ENCODE measurements at places on chromosomes 5 and 9.
A peak's percentile ranks its signal among the peaks of the same experiment; 100 is the strongest.

DNA sequence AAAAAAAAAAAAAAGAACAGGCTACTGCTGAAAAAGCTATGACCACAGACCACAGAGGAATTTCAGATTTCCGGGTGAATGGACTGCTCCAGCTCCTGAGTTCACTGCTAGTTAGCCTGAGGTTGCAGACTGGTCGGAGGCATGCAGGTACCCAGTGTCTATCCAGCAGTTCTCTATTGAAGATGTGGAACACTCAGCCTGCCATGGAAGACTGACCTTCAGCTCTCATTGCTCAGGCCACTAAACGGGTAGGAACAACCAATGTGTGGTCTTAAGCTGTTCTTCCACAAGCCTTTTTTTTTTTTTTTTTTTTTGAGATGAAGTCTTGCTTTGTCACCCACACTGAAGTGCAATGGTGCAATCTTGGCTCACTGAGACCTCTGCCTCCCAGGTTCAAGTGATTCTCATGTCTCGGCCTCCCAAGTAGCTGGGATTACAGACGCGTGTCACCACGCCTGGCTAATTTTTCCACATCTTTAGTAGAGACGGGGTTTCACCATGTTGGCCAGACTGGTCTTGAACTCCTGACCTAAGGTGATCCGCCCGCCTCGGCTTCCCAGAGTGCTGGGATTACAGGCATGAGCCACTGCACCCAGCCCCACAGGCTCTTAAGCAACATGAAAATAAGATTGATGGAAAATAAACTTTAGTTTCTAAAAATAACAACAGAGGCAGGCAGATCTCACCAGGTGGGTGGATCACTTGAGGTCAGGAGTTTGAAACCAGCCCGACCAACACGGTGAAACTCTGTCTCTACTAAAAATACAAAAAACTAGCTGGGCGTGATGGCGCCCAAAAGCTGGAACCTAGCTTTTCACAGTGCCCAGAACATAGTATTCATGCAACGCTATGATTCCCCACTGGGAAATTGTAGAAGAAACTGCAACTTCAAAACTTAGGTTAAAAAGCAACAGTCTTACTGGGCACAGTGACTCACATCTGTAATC, 20.0 kb upstream of the NPM1 start:
- peak; percentile 44 for DNase-seq

DNA sequence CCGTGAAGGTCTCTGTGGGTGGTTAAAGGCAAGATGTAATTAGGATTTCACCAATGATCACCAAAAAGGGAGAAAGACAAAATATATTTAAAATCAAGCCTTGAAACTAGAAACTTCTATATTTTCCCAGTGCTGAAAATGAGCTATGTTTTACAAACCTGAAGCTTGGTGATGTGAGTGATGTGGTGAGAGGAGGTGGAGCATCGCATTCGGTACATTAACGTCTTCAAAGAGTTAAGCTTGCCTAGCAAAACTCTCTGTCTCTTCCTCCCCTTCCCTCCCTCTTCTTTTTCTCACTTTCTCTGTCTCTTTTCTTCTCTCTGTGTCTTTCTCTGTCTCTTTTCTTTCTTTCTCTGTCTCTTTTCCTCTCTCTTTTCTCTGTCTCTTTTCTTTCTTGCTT, 347.3 kb upstream of the IRX2 start:
- DNase-seq: no peak

DNA sequence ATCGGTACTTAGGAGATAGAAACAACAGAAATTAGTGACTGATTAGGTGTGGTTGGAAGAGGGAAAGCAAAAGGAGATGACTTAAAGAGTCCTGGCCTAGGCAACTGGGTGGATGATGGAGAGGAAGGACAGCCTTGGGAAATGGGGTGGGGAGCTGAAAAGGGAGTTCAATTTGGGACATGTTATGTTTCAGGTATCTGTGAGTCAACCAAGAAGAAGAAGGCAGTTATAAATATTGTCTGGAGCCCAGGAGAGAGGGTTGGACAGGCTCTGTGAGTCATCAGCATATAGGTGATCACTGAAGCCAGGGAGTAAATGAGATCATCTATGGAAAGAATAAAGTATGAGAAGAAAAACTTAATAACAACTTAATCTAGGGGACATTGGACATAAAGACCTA, 357.7 kb downstream of the NPR3 start:
- no peak for DNase-seq

- DNase-seq: peak; percentile 66
Observed at GRCh38 chr9:69771775-69772418, 12.1 kb upstream of the PTAR1 start.

- peak; percentile 92 for DNase-seq
Observed at GRCh38 chr9:130860458-130861316, 25.6 kb downstream of the ABL1 start.

DNA sequence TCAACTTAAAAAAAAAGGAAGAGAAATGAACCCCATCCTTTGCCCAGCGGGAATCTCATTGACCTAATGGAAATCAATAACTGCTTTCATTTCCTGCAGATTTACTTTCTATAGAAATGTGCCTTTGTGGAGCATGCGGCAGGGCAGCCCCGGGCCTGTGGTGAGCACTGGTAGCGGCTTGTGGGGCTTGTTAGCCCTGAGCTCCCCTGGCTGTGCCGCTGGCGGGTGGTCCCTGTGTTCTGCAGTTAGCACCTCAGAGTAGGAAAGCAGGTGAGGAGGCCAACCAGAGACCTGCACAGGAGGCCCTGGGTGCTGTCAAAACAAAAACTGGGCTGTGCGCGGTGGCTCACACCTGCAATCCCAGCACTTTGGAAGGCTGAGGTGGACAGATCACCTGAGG, 76.8 kb upstream of the CDK20 start:
- no peak for DNase-seq

GRCh38 chr9:125747053-125747764, at the start of gene PBX3:
TSS of gene PBX3 (plus strand) at chr9:125747373.
- DNase-seq: no peak

- DNase-seq: no peak
Observed at GRCh38 chr5:93257616-93258015, 323.4 kb downstream of the NR2F1-AS1 start.

GRCh38 chr5:30781643-30782042, 411.8 kb upstream of the CDH6 start:
- DNase-seq: no peak

GRCh38 chr9:76905791-76906646, at the start of gene PRUNE2:
TSS of gene PRUNE2 (minus strand) at chr9:76906114. CDS start at chr9:76905963, 151 bp downstream.
- DNase-seq: peak; percentile 4

DNA sequence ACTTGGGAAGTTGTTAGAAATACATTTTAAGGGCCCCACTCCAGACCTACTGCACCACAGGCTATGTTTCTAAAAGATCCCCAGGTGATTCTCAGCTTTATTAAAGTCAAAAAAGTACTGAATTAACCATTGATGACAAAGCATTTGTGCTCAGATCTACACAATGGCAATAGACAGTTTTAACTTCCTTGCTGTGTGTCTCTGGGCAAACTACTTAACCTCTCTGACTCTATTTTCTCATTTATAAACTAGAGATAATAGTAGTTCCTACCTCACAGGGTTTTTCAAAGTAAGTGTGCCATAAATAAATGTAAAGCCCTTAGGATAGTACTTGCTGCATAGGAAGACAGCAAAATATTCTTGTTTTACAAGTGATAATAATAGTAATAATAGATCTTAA, 66.3 kb downstream of the LIX1 start:
- no peak for DNase-seq

DNA sequence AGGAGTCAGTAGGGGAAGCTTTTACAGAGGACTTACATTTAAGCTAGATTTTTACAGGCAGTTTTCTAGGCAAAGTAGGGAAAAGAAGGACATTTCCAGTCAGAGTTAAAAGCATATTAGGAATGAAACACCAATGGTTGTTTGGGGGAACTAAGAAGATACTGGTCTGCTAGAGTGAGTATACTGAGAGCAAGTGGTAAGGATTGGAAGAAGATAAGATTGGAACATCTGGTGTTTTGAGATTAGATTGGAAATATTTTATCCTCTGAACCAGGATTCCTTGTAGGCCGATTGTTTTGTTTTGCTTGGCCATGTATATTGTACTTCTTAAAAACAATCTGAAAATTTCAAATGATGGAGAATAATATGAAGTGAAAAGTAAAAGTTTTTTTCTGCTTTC, 7.7 kb downstream of the FBXO38 start:
- no peak for DNase-seq

DNA sequence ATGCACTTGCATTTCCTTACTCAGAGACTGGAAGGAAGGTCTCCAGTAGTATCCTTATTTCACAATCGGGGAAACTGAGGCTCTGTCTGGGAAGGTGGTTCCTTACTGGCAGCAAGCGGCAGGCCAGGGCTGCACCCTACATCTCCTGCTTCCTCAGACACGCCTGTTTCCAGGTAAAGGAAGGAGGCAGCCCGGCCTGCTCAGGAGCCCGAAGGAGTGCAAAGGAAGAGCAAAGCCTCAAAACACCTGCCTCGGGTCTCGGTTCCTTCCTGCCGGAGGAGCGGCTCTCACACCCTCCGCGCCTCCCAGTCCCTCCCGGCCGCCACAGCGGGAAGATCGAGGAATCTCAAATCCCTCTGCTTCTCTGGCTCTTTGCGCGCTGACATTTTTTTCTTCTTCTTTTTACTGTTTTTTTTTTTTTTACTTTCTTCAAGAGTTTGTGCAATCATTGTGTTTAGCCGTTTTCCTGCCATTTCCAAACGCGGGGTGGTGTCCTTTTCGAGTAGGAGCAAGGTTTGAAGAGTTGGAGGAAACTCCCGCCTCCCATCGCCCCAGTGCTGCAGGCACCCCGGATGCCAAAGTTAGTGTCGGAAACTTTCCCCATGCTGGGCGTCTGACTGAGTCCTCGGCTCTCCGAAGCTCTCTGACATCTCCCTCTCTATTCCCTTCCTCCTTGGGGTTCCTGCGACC, 1.0 kb downstream of the GGTA1 start:
- DNase-seq: no peak

DNA sequence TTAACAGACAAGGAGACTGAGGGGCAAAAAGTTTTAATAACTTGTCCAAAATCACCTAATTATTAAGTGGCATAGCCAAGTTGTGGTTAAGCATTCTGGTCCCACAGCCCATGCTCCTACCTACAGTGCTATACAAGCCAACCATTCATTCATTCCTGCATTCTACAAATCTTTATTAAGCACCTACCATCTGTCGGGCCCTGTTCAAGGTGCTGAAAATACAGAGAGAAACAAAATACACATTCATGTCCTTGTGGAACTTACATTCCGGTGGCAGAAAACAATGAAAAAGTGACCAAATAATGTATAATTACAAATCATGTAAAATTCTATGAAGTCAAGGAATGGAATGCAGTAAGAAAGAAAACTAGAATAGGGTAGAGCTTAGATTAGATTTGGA, 27.8 kb upstream of the CDH6 start:
- DNase-seq: no peak

GRCh38 chr5:14664270-14665100, at the start of gene OTULIN:
TSS of gene OTULIN (plus strand) at chr5:14664718. CDS start at chr5:14664826, 108 bp downstream.
- peak; percentile 37 for DNase-seq

- no peak for DNase-seq
Observed at GRCh38 chr5:139105621-139106071, 92.5 kb downstream of the SIL1 start.

All from AG09309 (cell line).